ENCODE measurements at places on chromosomes 16 and 17.

- no peak for DNase-seq
Measured at GRCh38 chr17:47427985-47428384, 102.9 kb upstream of the NPEPPS start.

DNA sequence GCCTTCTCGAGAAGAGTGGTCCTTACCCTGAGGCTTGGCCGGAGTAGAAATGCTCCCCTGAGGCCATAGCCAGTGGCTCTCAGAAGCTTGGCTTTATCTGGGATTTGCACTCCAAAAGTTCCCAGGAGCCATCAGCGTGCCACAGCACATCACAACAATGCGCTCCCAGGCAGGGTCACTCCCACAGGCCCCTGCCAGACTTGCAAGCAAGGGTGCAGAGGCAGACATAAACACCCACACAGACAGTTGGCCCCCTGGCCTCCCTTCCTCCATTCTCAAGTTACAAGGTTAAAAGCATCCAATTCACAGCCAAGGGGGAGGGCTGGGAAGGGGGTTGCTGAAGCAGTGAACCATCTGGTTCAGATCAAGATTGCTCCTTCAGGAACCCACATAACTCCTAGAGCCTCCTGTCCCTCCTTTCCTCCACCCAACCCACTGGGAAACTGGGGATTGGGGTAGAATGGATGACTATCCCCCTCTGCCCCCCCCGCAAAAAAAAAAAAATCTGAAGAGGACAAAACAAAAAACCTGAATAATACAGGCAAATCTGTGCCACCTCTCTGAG is 1.8 kb downstream of the ST3GAL2 start:
- DNase-seq = no peak

DNA sequence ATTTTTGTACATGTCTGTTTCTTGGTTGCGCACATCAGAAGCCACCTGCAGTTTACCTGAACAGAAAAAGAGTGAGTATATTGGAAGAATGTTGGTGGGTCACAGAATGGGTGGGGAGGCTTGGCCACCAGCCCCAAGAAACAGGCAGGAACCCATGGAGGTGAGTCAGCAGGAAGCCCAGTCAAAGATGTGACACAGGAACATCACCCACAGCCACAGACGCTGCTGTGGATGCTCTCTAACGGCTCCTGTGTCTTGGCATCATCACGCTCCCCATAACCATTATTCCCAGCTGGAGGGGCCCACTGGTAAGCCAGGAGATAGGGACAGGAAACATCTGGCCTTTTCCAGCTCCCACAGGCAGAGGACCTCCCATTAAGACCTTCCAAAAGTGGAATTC is 94.0 kb upstream of the WSB1 start:
- DNase-seq = no peak

DNA sequence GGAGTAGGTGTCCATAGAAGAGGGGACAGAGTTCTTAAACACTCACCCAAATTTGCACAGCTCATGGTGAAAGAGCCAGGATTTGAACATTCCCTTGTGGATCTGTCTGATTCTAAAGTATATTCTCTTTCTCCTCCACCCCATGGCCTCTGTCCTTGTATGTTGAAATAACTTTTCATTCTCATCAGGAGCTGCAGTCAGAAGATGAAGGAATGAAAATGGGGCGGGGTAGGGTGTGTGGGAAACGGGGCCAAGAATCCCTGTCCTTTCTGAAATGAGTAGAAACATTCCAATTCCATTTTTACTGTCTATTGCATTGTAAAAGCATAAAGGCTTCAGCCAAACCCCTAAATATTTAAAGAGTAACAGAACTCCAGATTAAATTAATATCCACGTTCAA is 42.8 kb downstream of the NOG start:
- DNase-seq = no peak

DNA sequence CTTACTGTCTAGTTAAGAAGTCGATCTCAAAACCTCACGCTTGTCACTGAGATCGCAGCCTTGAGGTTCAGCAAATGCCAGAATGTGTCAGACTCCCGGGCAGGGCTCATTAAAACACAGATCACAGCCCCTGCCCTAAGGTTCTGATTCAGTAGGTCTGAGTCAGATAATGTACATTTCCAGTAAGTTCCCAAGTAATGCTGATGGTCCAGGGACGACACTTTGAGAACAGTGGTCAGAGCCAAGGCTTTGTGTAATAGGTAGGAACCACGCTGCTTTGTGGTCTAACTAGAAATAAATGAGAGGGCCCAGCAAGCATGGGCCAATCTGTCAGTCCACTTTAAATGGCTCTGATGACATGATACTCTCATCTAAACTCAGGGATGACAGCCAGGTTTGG is 228.6 kb downstream of the ZFHX3 start:
- no peak for DNase-seq

- DNase-seq = no peak
Measured at GRCh38 chr17:35890774-35891155, 10.6 kb upstream of the CCL5 start.
